ENCODE measurements at places on chromosomes 13 and 19.
A peak's percentile ranks its signal among the peaks of the same experiment; 100 is the strongest.

DNA sequence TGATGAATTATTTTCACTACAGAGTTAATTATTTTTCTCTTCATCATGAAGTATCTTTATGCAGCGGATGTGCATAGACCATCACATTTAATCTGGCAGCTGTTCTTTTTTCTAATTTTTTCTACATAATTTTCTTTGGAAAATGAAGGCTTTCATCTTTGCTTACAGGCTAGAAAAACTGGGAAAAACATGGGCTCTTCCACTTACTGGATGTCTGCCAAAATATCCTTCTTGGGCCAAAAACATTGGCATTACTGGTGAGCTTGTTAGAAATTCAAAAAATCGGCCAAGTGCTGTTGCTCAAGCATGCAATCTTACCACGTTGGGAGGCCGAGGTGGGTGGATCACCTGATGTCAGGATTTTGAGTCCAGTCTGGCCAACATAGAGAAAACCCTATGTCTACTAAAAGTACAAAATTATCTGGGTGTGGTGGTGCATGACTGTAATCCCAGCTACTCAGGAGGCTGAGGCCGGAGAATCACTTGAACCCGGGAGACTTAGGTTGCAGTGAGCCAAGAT is 176.8 kb downstream of the ZNF737 start:
- DNase-seq = no peak

DNA sequence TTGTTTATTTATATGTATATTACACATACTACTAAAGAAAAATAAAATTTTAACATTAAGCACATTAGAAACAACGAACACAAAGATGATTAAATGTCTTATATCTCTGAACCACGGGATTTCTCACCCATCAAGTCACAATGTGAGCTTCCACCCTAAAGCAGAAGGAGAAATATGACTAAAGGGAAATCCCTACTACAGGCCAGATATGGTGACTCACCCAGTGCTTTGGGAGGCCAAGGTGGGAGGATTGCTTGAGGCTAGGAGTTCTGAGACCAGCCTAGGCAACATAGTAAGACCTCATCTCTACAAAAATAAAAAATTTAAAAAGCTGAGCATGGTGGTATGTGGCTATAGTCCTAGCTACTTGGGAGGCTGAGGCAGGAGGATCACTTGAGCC is 24.6 kb downstream of the DCT start:
- peak; percentile 12 for DNase-seq

GRCh38 chr13:101946401-101946800 is 455.4 kb downstream of the FGF14 start:
- DNase-seq = no peak

DNA sequence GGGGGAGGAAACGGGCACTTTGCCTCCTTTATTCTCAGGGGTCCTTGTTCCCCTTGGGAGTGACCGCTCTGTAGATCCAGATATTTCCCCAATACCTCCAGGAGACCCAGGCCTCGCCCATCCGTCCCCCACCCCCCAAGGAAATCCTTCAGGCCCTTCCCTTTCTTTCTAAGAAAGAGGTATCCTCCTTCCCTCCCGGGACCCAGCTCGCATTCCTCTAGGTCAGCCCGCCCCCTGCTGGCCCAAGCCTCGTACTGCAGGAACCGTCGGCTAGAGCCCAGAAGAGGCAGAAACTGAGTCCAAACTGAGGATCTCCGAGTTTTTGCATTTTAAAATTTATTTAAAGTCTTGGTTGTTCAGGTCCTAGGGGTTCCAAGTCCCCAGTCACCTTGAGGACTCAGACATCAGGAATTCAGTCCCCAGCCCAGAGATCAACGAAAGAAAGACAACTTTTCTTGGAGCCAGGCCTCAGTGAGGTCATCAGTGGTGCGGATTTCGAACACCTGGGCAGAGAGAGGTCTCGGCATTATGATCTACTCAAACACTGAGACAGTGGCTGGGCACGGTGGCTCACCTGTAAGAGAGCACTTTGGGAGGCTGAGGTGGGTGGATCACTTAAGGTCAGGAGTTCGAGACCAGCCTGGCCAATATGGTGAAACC is 7.5 kb upstream of the LRFN1 start:
- peak; percentile 90 for DNase-seq

DNA sequence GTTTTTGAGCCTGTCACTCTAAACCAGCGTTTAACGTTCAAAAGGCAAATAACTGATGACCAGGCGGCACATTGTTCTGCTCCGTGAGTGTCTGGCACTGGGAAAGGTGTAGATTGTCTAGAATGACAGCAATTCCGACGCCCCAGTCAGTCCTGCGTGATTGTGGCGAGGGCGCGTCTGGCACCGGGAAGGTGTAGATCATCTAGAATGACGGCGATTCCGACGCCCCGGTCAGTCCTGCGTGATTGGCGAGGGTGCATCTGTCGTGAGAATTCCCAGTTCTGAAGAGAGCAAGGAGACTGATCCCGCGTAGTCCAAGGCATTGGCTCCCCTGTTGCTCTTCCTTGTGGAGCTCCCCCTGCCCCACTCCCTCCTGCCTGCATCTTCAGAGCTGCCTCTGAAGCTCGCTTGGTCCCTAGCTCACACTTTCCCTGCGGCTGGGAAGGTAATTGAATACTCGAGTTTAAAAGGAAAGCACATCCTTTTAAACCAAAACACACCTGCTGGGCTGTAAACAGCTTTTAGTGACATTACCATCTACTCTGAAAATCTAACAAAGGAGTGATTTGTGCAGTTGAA is 26.1 kb upstream of the NDUFS7 start:
- DNase-seq = no peak

DNA sequence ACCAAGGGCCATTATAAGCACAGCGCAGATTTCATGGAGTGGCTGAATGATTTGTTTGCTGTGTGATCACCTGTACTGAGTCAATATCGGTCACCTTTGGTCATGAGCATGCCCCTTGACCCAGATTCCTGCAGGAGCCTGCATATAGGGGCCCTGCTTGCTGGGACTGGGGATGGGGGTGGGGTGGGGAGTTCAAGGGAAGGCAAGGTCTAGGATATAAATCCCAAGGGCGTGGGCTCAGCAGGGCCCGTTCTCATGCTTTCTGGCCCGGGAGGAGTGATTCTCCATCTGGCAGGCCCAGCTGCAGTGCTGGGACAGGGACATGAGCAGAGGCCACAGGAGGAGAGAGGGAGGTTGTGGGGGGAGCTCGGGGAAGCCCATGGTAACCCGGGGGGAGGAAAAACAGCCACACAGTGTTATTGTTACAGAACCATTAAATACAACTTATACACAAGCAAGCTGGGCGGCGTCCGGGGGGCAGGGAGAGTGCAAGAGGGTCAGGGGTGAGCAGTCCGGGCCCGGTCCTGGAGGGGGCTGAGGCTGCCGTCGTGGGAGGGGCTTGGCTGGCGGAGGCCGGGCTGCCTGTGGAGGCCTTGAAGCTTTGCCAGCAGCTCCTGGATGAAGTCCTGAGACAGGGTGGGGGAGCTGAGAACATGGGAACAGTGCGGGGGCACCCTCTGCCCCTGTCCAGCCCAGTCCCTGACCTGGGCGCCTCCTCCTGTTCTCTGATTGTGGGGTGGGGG is 5.2 kb downstream of the PPP1R14A start:
- DNase-seq = no peak

GRCh38 chr13:93146584-93147297 is 79.9 kb upstream of the GPC6 start:
- no peak for DNase-seq

DNA sequence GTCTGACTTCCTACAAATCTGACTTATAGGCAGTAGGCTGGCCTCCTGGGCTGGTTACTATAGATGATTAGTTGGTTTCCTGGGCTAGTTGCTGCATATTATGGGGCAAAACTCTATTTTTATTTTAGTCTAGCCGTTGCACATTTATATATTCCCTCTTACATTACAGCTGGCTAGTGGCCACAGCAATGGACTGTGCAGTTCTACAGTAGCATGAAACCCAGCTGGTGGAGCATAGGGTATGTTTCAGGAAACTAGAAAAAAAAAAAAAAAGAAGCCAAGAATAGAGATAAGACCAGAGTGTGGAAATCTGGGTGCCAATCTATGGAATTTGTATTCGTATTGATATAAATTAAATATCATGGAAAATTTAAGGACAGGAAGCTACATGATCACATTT is 304.4 kb upstream of the NBEA start:
- DNase-seq = no peak

- no peak for DNase-seq
Measured at GRCh38 chr19:35671818-35672217, 5.5 kb downstream of the UPK1A start.

- no peak for DNase-seq
Measured at GRCh38 chr13:81493144-81493543, 1152.2 kb upstream of the SPRY2 start.

- DNase-seq = no peak
Measured at GRCh38 chr19:7857727-7858108, 16.5 kb downstream of the PRR36 start.

All from activated CD4-positive, alpha-beta T cell treated with anti-CD3 and anti-CD28 coated beads, Interleukin-2, amount 50 U/mL, for 48 hours (primary cell).